ENCODE measurements at places on chromosomes 4 and X.

DNA sequence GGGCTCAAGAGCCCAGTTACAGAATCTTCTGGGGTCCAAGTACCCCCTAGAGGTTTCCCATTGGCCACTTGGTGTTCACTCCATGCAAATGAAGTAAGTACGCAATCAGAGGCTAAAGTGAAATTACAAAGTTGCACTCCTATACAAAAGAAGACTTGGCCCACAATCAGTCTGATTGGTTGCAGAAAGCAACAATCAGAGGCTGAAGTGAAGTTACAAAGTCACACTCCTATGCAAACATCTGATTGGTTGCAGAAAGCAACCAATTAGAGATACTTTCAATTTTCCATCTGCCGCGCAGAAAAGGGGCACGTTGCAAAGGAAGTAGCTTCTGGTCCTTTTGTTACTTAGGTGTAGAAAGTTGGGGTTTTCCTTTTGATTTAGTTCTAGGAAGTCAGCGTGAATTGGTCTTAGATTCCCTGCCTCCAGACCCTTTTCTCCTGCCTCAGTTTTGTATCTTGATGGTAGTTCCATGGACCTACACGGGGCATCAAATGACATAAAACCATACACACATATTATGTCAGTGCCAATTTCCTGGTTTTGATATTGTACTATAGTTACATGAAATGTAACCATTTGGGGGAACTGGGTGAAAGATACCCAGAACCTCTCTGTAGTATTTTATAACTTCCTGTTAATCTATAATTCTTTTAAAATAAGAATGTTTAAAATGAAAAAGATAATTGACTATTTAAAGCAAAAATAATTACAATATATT is 12.4 kb upstream of the PIN4 start:
- DNase-seq = no peak

DNA sequence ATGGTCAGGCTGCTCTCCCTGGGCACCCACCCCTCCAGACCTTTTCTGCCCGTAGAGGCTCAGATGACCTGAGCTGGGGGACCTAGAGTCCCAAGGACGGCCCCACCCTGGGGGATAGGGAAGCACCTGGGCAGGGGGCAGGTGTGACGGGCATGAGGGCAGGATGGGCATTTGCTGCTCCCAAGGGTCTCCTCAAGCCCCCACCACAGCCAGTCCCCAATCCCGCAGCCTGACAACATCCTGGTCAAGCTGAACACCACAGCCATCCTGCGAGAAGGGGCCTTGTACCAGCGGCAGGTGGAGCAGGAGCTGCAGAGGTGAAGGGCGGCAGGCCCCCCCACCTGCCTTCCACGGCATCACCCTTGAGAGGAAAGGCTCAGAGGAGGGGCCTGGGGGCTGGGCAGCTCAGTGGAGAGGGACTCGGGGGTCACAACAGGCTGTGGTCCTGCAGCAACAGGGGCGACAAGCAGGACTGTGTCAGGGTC is 17.8 kb upstream of the RNF4 start:
- no peak for DNase-seq

- DNase-seq = no peak
These were observed 9.3 kb downstream of the APOO start for GRCh38 chrX:23898412-23898959.

DNA sequence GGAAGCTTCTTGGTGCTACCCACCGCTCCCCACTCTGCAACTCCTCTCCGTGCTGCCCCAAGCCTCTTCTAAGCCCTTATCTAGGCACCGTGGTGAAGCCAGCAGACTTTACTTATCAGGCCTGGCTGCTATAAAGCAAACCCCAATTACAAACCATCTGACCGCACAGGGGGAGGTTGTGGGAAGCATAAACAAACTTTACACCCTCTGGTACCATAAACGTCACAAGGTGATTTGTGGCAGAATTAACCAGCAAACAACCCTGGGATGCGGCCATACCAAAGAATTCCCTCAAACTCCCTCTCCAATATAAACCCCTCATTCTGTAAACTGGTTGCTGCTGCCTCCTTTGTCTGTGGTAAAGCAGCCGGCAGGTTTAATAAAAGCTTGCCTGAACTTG is 55.2 kb downstream of the MAGEC2 start:
- no peak for DNase-seq

DNA sequence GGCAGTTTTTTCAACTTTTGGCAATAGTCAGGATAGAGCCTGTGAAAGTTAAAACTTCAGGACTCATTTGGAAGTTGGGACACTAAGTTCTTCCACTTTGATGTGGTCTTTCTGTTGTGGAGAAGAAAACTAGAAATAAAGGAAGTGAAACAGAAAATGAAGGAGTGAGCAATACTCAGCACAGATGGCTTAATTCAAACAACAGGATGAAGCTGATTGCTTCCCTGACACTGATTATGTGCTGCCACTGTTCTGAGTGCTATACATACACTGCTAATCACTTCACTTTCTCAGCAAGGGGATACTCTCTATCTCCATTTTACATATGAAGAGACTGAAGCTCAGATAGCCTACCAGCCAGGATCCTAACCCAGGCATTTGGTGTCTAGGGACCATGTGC is 235.1 kb upstream of the CPEB2 start:
- no peak for DNase-seq

GRCh38 chrX:20143111-20143510 is 1.5 kb upstream of the EIF1AX start:
- DNase-seq = no peak

GRCh38 chrX:85941275-85941674 is 106.1 kb downstream of the CHM start:
- DNase-seq = no peak
